ENCODE measurements at places on chromosomes 2 and 18.

DNA sequence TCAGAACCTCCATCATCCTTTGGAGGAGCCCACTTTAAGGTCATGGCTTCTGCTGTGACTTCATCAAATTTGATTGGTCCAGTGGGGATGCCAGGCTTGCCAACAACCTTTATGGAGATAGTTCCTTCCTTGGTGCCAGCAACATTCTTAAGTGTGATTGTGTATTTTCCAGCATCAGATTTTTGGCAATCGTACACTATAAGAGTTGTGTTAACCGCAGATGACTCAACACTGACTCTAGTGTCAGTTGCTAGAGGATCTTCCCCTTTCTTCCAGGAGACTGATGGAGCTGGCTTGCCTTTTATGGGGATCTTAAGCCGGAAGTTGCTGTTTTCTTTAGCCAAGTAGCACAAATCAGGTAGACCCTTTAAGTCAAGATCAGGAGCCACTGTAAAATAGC is 98.7 kb downstream of the PLEKHA3 start:
- no peak for DNase-seq

- DNase-seq, result no peak
Observed at GRCh38 chr2:83661711-83662110, 797.4 kb downstream of the SUCLG1 start.

DNA sequence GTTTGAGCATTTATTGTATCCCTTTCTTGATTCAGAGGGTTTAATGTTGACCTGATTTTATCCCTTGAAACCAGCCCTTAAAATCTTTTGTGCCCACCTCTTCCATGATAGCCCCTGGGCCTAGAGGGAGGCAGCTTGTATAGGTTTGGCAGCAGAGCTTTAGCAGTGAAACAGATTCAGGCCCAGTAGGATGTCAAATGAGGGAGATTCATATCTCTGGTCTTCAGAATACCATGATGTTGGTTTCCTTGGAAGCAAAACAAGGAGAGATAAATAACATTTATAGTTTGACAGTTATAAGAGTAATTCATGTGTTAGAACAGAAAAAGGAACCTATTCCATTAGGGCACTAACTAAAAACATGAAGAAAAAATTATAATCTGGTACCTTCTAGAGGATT is 649.2 kb downstream of the METTL4 start:
- no peak for DNase-seq

GRCh38 chr2:39523308-39524044 is 86.4 kb upstream of the MAP4K3 start:
- DNase-seq, result no peak

GRCh38 chr2:43764086-43764705 is 9.6 kb upstream of the DYNC2LI1 start:
- no peak for DNase-seq

- no peak for DNase-seq
Observed at GRCh38 chr18:35185771-35186170, 55.1 kb upstream of the ZNF397 start.

GRCh38 chr18:42976869-42977590 is 138.5 kb downstream of the RIT2 start:
- no peak for DNase-seq

DNA sequence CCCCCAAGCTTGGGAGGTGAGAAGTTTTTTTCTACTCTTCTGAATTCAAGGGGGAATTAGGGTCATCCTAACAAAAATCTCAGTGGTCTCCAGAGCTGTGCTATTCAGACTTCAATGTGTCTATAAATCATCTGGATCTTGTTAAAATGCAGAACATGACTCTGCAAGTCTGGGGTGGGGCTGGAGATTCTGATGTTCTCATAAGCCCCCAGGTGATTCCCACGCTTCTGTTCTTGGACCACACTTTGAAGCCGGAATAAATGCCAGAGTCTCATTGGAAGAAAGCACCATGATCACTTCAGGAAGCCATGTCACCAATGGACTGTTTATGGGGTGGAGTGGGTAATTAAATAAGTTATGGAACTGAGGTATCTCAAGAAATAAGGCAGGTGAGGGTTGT is 22.2 kb upstream of the SLC16A14 start:
- DNase-seq, result no peak

DNA sequence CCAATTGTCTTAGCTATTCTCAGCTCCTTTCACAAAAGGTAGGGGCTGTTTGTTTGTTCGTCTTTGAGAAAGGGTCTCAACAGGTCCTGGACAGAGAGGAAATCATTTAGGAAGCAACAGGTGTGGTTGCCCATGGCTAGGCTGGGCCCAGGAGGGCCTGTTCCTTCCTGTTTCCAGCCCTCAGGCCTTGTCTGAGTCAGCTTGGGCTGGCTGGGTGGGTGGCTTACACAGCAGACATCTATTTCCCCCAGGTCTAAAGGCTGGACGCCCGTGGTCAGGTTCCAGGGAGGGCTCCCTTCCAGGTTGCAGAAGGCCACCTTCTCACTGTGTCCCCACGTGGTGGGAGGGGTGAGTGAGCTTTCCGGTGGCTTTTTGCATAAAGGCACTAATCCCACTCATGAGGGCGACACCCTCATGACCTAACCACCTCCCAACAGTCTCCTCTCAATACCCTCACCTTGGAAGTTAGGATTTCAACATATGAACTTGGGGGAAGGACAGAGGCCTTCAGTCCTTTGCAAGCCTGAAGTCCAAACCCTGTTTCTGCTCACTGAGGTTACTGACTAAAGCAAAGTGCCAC is 45.5 kb downstream of the ARHGEF4 start:
- no peak for DNase-seq

GRCh38 chr2:43075054-43075593 is 151.3 kb downstream of the ZFP36L2 start:
- DNase-seq, result no peak

DNA sequence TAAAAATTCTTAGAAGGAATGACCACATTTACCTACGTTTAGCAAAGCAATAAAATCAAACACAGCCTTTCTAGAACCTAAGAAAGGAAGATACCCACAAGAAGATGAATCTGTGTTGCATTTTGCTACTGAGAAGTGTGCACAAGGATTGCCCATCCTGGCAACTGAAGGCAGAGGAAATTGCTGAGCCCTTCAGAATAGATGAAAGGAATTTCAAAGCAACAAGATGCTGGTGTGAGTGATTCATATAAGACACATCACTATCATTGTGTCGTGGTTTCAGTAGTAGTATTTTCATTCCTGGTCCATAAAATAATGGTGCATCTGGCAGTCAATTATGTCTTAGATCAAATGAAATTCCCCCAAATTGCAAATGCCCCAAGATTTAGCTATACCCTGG is 48.4 kb upstream of the ANKRD44 start:
- no peak for DNase-seq

GRCh38 chr2:9554921-9555296 is 721 bp downstream of the ADAM17 start:
- DNase-seq, result no peak

DNA sequence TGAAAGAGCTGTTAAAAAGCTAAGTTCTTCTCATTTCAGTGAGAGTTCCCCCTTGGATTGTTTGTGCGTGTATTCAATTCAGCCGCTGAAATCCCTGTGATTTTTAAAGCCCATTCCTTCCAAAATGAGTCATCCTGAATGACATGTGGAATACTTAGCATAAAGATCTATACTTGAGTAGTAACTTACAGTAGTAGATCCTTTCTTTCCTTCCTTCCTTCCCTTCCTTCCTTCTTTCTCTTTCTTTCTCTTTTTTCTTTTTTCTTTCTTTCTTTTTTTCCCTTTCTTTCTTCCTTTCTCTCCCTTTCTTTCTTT is 18.2 kb upstream of the SOX11 start:
- no peak for DNase-seq

- DNase-seq, result no peak
Observed at GRCh38 chr18:42429196-42429595, 474.2 kb downstream of the PIK3C3 start.

DNA sequence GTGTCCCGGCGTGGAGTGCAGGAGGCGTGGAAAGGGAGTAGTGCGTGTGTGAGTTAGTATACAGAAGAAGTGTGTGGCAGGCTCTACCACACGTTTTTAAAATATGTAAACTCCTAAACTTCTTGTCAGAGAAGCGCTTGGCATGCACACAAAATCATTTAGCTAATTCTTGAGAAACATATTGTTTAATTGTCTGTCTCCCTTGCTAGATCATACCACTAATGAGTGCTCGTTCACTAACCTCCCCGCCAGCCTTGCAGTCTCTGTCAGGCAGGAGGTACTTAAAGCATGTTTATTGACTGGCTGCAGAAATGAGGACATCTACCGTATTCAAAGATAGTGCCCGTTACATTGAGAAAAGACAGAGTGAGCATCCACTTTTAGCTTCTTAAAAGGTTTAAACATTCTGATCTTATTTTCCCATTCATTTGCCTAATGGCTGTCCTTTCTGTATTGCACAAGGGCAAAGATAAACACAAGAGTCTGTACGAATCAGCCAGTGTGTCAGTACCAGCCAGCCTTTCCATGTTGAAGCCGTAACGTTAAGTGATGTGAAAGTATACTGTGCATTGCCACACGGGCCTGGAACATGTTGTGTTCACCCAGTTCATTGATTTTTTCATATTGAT is 41.4 kb downstream of the TRAPPC12 start:
- no peak for DNase-seq

DNA sequence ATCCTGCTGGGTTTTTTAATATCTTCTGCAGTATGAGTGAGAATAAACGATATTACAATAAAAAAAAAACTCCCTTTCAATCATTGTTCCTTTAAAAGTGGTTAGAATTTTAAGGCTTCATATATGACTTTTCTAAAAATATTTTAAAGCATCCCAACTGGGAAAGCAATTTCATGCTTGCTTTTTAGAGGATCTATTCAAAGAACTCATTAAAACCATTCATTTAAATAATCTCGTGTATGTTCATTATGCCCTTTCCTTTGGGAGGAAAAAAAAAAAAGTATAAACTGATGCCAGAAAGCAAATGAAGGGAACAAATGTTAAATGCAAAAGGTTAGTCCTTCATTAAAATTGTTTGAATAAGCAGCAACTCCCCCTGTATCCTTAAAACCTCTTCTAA is 81.2 kb downstream of the XIRP2 start:
- DNase-seq, result no peak

DNA sequence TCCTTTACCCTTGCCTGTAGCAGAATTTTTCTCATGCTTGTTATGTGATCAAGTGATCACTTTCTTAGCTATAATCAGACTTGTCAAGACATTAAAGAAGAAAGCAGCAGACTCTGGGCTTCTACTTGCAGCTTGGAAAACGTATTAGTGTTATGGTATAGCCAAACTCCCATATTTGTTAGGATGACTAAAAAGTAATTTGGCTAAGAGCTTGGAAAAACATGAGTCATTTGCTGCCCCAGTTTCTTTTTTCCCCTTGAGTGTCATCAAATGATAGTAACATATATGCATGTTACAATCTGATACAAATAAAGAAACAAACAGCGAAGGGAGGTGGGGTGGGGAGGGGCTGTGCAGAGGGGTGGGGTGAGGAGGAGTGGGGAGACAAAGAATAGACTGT is 155.5 kb downstream of the IKZF2 start:
- DNase-seq, result no peak

- no peak for DNase-seq
Observed at GRCh38 chr2:127624320-127624755, 21.6 kb upstream of the GPR17 start.

DNA sequence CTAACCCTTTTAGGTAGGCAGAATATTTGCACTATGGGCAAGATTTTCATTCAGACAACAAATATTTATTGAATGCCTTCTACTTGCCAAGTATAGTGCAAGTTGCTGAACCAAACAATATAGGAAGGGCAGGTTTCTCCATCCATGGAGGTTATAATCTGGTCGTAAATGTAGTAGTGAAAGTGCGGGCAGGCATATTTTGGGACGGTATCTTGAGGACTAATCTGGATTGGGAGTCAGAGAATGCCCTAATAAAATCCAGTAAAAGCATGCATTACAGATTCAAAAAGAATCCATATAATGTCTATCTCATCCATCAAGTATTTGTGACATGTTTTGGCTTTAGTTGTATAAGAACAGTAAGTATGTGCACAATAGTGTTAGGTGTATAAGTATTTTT is 1.7 kb upstream of the NDUFV2 start:
- DNase-seq, result no peak

DNA sequence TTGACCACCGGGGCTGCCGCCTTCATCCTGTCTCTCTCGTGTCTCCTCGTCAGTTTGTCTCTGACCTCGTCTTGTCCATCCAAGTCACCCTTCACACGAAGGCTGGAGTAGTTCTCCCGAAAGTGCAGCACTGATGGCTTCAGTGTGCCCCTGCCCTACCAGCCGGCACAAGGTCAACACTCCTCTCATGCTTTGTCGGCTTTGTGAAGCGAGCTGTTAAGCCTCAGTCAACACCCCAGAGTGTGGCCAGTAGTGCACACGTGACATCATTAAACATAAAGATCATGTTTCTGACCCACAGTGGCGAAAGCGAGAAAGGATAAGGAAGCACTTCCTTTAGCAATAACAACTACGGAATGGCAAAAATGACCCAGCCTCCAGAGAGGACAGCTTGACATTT is 23.2 kb downstream of the ACKR3 start:
- DNase-seq, result no peak

DNA sequence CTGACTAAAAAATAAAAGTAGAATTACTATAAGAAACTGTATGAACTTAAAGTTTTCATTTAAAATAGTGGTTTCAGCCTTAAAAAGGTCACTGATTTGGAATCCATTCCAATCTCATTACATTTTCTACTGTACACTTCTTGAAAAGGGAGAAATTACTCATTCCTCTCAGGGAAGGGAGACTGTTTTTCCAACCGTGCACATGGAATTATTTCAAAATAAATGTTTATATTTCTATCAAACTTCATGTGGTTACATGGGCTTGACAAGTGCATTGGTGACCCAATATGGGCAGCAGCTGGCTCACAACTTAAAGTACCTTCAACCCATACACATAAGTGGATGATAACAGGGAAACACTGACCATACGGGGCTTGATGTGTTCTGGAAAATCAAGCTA is 324.5 kb upstream of the THUMPD2 start:
- DNase-seq, result no peak

- DNase-seq, result no peak
Observed at GRCh38 chr2:57475391-57475790, 571.2 kb upstream of the VRK2 start.
